ENCODE measurements at places on chromosomes 12 and 14.
A peak's percentile ranks its signal among the peaks of the same experiment; 100 is the strongest.

GRCh38 chr12:12642916-12643315 lies 31.2 kb downstream of the CREBL2 start:
- no peak for DNase-seq

DNA sequence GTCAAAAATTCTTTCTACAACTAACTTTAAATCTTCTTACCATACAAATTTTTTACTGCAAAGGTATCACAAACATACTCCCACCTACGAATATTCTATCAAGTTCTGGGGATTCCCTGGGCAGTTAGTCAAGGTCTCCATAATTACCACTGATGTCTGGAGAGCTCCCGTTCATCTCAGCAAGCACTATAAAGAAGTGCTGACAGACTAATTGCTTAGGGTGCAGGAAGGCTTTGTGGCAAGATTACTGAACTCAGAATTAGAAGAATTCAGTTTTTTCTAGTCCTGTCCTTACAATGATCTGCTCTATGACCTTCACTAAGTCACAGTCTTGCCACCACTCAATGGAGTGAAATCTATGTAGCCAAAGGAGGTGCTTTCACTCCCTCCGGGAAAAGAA lies 61.5 kb downstream of the DUSP16 start:
- DNase-seq = no peak

GRCh38 chr14:68012871-68013270 lies 193.3 kb downstream of the RAD51B start:
- no peak for DNase-seq

DNA sequence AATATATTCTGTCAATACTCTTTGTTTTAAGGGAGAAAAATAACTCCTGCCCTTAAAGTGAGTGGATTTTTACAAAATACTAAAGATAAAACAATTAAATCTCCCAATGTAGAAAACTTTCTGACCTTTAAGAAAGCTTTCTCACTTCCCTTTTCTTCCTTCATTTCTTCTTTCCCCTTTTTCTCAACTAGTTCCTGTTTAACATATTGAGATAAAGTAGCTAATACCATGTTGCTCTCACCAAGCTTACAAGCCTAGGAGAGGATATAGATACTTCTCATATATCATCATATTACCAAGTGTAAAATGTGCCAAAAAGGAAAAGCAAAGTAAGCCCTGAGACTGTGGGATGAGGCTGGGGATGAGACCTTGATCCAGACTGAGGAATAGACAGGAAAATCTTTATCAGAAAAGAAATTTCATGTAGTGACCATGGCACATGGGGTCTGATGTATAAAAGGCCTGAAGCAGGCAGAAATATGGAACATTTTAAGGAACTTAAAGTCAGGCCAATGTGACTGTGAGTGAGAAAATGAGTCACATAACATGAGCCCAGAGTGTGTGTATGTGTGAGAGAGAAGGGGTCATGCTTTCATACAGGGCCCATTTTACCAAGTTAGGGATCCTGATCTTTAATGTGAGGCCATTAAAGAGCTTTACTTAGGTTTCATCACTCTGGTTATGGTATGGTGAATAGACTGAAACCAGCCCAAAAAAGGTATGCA lies 1.6 kb upstream of the RPL10L start:
- no peak for DNase-seq

- peak; percentile 64 for DNase-seq
Measured at GRCh38 chr14:81450100-81450531, 50.0 kb upstream of the STON2 start.

GRCh38 chr12:121467638-121468498 lies 68.0 kb downstream of the RNF34 start:
- DNase-seq = no peak

DNA sequence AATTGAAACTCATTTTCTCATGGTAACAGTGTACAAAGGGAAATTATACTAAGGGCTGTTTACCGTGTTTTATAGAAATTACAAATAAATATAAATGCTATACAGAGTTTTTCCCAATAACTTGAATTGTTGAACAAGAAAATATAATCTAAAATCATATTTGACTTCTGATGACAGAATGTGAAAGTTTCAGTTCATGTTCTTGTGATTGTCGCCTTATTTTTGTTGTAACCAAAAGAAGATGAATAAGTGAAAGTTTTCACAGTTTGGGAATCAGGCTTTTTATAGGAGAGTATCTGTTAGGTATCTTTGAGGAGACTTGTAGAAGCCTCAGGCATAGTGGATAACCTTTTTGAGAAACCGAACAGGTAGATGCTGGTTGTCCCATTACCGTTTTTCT lies 28.1 kb downstream of the ANO6 start:
- no peak for DNase-seq

- DNase-seq = peak; percentile 85
Measured at GRCh38 chr12:121796855-121797751, 3.6 kb upstream of the RHOF start.

DNA sequence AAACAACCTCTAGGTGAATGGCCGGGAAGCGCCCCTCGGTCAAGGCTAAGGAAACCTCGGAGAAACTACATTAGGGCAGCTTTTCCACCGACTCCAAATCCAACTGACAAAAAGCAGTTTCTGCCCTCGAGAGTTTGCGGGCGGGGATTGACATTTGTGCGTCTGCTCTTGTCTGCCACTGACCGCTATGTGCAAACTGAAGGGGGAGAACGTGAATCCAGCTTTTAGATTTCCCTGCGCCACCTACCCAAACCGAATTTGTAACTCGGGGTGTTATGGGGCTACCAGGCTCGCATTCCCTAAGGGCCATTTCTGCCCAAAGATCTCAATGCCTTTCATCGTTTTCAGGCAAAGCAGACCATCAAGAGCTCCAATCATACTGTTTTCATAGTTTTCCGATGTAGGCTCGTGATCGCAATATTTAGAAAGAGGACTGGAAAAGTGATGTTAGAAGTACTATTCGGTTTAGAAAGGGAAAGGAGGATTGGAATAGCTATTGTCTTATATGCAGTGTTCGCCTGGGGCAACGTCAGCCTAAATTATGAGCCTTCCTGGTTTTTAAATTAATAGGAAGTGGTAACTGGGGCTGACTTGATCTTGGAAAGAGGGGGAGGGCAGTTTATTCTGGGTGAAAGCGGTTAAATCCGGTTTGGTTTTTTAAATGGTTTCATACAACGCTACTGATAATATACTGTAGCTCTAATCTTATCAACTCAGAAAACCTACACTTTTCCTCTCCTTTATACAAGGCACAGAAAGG lies 45.4 kb downstream of the BCAT1 start:
- peak; percentile 32 for DNase-seq

- peak; percentile 44 for DNase-seq
Measured at GRCh38 chr12:1533602-1534304, 60.6 kb downstream of the FBXL14 start.

- DNase-seq = no peak
Measured at GRCh38 chr12:132249689-132250478, 79.5 kb downstream of the GALNT9 start.

- no peak for DNase-seq
Measured at GRCh38 chr12:50988871-50989270, 36.5 kb downstream of the HIGD1C start.

GRCh38 chr12:120100630-120101029 lies 15.9 kb downstream of the RAB35 start:
- DNase-seq = peak; percentile 75

- peak; percentile 65 for DNase-seq
Measured at GRCh38 chr12:50550530-50551223, 45.9 kb downstream of the DIP2B start.

GRCh38 chr12:101343893-101344292 lies 63.7 kb downstream of the ARL1 start:
- no peak for DNase-seq

- DNase-seq = no peak
Measured at GRCh38 chr12:121793440-121793837, at the start of gene RHOF. Gene RHOF (minus strand): TSS chr12:121793688. CDS start chr12:121793633, 55 bp downstream.

- DNase-seq = no peak
Measured at GRCh38 chr14:25032092-25032784, 17.7 kb downstream of the STXBP6 start.

DNA sequence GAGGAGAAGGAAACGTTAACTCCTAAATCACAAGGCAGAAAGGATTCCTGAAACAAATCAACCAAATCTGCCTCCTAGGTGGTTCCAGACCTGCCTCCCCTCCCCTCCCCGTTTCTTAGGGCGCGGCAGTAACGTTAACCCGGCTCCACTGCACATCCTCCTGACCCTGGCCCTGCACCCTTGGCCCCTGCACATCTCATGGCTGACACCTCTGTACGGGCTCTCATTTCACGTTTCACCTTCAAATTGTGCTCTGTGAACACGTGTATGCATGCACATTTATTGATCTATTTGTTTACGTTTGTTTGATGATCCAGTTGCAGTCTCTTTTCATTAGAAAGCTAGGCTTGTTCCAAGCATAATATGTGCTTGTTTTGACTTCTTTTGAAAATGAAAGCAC lies 358.1 kb downstream of the ADGRD1 start:
- DNase-seq = no peak

GRCh38 chr14:89915114-89915878 lies 39.2 kb downstream of the EFCAB11 start:
- peak; percentile 77 for DNase-seq

- DNase-seq = no peak
Measured at GRCh38 chr14:93010522-93011140, 87.7 kb downstream of the CHGA start.

- DNase-seq = no peak
Measured at GRCh38 chr12:57735198-57735855, 3.2 kb downstream of the AGAP2 start.

- no peak for DNase-seq
Measured at GRCh38 chr14:102908766-102909455, 13.6 kb upstream of the AMN start.

DNA sequence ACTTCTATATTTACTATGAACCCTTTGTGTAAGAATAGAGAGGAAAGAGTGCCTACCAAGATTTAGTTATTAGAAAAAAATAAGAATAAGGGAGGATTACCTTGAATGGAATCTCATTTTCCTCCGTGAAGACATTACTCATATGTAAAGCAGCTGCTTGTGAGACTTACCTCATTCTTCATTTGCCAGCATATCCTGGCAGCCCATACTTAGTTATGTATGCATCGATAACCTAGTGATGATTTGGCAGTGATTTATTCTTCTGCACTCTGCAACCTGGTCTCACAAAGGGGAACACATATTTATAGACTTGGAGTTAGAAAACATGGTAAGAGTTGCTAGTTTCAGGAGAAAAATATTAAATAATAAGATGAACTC lies 56.8 kb downstream of the LRFN5 start:
- peak; percentile 33 for DNase-seq

DNA sequence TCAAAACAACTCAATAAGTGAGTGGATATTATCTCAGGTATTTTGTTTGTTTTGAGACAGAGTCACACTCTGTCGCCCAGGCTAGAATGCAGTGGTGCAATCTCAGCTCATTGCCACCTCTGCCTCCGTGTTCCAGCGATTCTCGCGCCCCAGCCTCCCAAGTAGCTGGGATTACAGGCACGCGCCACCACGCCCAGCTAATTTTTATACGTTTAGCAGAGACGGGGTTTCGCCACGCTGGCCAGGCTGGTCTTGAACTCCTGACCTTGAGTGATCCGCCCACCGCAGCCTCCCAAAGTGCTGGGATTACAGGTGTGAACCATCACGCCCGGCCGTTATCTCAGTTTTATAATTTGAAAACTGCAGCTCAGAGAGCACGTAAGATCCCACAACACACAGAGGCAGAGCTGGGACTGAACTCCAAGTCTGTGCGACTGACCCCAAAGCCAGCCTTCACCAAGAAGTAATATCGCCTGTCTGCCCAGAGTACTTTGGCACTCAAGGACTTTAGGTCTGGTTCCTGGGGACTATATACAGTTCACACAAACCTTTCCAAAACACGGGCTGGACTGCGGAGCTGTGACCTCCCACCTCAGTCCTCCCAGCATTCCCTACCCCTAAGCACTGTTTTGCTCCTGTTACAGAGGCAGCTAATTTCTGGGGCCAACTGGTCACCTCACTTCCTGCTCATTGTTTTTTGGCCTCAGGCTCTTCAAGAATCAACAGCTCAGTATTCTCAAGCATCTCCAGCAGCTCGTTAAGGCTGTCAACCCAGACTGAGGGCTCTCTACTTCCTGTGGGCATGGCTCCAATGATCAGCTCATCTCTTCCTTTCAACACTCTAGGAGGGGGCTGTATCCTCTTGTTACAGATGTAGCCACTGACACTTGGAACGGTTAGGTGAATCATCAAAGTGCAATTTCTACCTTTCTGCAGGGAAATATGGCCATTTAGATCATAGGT lies 22.5 kb downstream of the TESC start:
- DNase-seq = no peak

DNA sequence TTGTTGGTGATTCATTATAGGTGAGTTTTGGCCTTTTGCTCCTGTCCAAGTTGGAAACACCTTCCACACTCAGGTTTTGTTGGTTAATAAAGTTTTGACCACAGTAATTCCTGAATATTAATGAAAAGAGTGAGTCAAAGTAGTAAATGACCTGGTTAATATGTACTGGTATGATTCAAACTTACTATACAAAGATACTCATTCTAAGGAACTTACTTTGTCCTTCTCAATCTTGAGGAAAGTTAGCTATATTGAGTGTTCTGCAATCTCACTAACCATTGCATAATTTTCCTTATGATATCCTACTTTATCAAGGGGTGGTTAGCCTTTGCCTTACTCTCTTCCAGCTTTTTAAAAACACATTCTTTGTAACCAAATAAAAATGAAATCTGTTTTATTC lies 20.9 kb upstream of the HECTD1 start:
- peak; percentile 12 for DNase-seq

GRCh38 chr14:82755923-82756322 lies 1222.3 kb upstream of the SEL1L start:
- DNase-seq = no peak

GRCh38 chr14:100325958-100326357 lies 2.8 kb downstream of the SLC25A47 start:
- DNase-seq = no peak

- DNase-seq = no peak
Measured at GRCh38 chr12:57219205-57219992, 2.8 kb downstream of the NXPH4 start.

- DNase-seq = no peak
Measured at GRCh38 chr14:70082394-70082793, 106.4 kb downstream of the SLC8A3 start.

DNA sequence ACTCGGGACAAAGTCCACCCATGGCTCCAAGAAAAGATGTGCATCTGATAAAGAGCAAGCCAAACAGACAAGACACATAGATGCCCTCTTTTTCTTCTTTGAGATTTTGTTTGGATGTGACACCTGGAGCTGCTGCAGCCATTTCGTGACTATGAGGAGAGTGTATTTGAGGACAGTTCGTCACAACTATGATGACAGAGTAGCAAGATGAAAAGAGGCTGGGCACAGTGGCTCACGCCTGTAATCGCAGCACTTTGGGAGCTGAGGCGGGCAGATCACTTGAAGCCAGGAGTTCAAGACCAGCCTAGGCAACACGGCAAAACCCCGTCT lies 21.5 kb downstream of the LGMN start:
- DNase-seq = no peak

DNA sequence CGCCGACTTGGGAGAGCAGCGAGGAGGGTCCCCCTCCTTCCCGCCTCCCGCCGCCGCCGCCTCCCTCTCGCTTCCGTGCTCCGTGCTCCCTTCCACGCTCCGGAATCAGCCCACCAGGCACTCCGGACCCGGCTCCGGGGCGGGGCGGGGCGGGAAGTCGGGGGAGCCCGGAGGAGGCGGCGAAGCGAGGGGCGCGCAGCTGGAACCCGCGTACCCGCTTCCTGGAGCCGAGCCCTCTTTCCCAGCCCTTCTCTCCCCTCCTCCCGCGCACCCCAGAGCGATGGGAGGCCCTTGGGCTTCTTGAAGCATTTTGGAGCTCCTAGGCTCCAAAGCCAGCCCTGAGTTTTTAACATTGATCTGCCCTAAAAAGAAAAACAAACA lies at the start of gene SYNDIG1L:
SYNDIG1L (minus strand) TSS at position 9 of the 381 bp plus-strand sequence. CDS start 16,466 bp downstream, outside the sequence.
- no peak for DNase-seq

- DNase-seq = peak; percentile 7
Measured at GRCh38 chr14:67240168-67240932, 885 bp upstream of the PALS1 start.

Data from fibroblast of mammary gland (primary cell).